ENCODE measurements at places on chromosomes 7 and 10.

GRCh38 chr10:114823077-114823463 lies 1.5 kb downstream of the FHIP2A start:
- no peak for DNase-seq

- peak; percentile 4 for DNase-seq
Observed at GRCh38 chr7:92953657-92954056, 117.3 kb upstream of the CDK6 start.

DNA sequence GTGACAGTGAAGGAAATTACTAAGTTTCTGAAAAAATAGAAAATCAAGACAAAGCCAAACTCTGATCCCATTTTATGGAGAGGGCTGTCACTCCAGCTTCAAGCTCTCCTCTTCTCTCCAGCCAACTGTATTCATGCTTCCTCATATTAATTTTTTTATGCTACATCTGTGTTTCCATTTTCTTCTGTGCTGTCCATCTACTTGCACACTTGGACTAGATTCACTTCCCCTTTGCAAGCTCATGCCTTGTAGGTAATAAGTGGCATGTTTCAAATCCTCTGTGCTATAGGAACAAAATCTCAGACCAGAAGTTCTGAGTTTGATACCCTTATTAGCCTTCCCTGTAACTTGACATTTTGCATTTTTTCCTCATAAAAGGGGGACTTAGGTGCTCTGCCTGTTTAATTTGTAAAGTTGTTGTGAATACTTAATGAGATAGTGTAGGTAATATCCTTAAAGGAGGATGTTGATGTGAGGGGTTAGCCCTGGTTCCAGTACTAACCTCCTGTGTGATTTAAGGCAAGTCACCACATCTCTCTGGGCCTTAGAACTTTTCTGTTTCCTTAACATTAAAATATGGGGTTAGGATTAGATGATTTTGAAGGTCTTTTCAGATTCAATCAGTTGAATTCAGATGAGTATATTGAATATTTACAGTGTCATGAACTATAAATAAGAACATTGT lies 358.8 kb downstream of the BBS9 start:
- DNase-seq = no peak

DNA sequence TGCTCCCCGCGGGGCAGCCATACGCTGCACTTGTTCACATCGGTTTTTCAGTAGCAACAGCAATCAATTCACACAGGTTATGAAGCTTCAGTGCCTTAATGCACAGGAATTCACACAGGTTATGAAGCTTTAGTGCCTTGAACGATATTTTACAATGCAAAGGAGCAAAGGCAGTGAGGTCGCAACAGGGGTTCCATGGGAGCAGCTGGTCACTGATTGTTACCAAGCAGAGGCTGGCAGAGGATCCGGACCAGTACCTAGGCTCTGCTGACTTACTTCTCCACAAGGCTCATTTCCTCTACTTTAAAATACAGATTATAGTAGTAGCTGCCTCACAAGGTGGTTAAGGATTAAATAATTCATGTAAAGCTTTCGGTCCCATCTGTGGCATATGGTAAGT lies 95.2 kb upstream of the ODAD2 start:
- no peak for DNase-seq

GRCh38 chr7:3569643-3570042 lies 268.6 kb downstream of the SDK1 start:
- DNase-seq = no peak
